Esophagus squamous epithelium (tissue), 5 donors: ENCODE measurements at places on chromosomes 1 and 21.
A peak's percentile ranks its signal among the peaks of the same experiment; 100 is the strongest.

- DNase-seq: no peak
Measured at GRCh38 chr1:116131866-116132605, 20.8 kb downstream of the MAB21L3 start.

- DNase-seq: no peak
Measured at GRCh38 chr1:54396261-54396933, 9.8 kb downstream of the SSBP3 start.

GRCh38 chr1:100810360-100810759, 84.3 kb downstream of the EXTL2 start:
- no peak for DNase-seq

- DNase-seq: no peak
Measured at GRCh38 chr1:85344256-85344694, 67.8 kb upstream of the BCL10 start.

DNA sequence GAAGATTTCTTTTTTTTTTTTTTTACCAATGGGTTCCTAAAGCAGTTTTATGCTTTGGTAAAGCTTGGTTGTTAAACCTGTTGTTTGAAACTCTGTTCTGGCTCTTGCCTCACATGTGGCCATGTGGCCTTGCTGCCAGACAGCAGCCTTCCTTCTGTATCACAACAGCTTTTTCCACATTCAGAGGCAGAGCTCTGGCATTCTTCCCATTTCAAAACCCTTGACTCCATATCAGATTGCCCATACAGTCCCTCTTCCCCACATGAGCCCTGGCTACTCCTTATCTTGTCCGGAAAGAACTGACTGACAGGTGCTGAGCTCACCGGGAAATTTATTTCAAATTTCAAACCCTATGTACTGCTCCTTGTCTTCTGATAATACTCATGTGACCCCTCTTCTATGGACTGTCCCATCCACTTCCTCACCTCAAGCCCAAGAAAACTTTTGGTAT, 38.5 kb upstream of the LAX1 start:
- no peak for DNase-seq

GRCh38 chr1:25760122-25760719, 39.8 kb upstream of the SELENON start:
- DNase-seq: no peak

DNA sequence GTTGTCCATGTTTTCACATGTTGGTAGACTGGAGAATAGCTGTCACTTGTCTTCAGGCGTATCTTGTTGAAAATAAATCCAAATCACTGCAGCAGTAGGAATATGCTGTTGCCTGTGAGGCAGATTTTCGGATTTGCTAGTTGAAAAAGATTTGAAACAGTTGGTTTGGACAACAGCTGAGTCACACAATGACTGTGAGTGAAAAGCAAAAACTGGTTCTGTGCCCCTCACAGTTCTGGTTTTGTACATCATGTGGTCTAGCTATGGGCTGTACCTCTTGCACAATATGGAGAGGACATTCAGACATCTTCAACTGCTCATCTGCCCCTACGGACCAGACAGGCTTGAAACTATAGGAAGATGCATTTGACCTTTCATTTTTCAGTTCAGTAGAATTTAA, 1.8 kb downstream of the ARF1 start:
- DNase-seq: no peak

- no peak for DNase-seq
Measured at GRCh38 chr1:206933333-206933945, 11.7 kb upstream of the FCMR start.

DNA sequence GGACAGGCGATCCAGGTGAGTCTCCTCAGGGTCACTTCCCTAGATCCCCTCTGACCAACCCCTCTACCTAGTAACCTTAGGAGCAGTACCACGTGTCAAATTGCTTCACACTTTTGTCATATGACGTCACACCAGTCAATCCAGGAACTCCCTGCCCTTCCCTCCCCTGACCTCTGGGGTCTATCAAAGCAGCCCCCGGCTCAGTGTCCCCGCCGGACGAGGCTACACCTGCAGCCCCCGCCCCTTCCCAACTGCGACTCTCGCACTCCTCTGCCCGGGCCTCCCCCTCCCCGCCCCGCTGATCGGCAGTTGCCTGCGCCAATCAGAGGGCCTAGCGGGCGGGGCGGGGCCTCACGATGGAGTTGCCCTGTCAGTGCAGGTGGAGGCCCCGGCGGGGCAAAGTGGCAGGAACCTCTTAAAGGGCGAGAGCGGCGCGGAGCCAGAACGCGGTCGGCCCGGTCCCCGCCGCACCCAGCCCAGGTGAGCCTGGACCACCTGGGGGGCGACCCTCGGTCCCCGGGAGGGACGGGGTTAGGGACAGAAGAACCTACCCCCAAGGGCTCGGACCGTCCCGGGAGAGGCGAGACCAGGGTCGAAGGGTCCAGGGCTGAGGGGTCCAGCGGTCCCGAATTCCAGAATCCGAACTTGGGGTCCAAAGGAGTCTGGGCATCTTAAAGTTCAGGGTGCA, 27.5 kb upstream of the EPB41 start:
- peak; percentile 38 for DNase-seq

GRCh38 chr1:233261206-233261605, 34.3 kb downstream of the PCNX2 start:
- DNase-seq: no peak

- DNase-seq: no peak
Measured at GRCh38 chr1:223474804-223475203, 81.6 kb downstream of the CCDC185 start.

DNA sequence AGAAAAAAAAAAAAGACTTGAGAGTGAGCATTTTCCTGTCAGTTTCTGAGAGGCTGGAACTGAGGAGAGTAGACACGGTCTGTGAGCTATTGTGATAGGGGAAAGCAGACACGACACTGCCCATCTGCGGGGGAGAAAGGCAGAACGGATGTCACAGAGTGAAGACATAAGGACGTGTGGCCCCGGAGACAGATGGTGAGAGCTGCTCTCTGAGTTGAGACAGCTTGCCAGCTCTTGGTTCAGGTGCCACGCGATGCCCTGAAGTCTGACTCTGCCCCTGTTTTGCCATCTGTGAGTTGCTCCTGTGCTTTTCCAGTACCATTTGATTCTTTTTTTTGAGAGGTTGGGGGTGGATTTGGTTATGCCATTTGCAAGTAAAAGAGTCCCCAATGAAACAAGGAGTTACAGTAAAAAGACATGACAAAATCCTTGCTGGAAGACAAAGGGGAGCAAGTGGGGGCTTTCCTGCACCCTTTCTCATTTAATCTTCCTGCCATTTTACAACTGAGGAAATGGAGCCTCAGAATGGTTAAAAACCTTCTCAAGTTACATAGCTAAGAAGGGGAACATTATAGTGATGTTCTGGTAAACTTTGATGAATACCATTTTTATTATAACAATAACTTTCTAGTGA, 128.9 kb upstream of the DNAH14 start:
- DNase-seq: no peak

DNA sequence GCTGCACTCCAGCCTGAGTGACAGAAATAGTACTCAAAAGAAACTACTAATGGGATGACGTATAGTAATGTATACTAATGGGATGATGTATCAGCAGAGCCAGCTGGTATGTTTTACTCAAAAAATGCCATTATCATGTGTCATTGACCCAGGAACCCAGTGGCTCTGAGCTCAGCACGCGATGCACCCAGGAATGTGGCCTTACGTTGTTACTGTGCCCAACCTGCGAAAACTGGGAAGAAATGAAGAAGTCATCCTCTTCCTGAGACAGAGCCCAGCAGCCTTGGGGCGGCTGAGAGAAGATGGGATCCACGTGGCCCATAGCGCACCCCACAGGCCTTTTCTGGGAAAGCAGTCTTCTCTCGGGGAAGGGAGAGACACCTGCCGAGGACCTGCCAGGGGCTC, 8.8 kb downstream of the UBE2J2 start:
- no peak for DNase-seq

GRCh38 chr1:44405798-44406736, 1.0 kb downstream of the RNF220 start:
- DNase-seq: no peak
